Sigmoid colon (tissue), 7 donors: ENCODE measurements at places on chromosomes 1 and 21. TPM values are rescaled to one million over a fixed set of nuclear protein-coding genes. Genes with fewer than 3 reads are reported as not detected.

Gene CSF3R
- 9.1 TPM for total RNA-seq

Gene CRNN
- not detected for total RNA-seq

Gene CTSE
- total RNA-seq: not detected

GRCh38 chr1:20466273-20466672 lies 19.7 kb downstream of the CAMK2N1 start:
- no peak for DNase-seq

DNA sequence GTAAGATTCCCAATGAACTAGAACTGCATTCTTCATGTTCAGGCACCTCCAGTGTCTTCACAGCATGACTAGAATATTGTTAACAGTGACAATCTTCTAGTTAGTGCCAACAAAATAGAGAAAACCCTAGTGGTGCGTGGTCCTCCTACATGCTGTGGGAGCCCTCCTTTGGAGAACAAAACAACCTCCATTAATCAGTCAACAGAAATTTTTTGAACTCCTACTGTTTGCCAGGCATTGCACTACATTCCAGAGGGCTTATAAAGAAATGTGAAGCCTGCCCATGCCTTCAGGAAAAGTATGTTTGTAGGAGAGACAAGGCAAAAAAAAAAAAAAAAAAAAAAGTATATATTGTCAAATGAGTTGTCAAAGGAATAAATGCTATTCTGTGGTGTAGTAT lies 252.7 kb downstream of the LRRC40 start:
- no peak for DNase-seq

DNA sequence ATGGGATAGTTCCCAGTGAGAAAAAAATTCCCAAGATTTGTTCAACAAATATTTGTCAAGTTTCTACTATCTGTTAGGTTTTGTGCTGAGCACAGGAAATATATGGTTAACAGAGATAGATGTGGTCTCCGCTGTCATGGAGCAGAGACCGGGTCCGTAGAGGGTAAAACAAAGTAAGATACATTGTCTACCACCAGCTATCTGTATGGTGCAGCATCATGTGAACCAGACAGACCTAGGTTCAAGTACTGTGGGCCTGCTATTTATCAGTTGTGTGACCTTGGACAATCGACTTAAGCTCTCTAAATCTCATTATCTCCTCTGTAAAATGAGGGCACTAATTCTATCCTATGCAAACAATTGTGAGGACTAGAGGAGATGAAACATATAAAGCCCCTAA lies 109.8 kb downstream of the DUSP10 start:
- DNase-seq: no peak

GRCh38 chr1:229894532-229894931 lies 172.5 kb upstream of the GALNT2 start:
- no peak for DNase-seq

Gene DPT
- total RNA-seq: 519 TPM

Gene NCMAP
- total RNA-seq: not detected

Gene SIPA1L2
- total RNA-seq: 34.3 TPM

Gene CNN3
- 247 TPM for total RNA-seq

DNA sequence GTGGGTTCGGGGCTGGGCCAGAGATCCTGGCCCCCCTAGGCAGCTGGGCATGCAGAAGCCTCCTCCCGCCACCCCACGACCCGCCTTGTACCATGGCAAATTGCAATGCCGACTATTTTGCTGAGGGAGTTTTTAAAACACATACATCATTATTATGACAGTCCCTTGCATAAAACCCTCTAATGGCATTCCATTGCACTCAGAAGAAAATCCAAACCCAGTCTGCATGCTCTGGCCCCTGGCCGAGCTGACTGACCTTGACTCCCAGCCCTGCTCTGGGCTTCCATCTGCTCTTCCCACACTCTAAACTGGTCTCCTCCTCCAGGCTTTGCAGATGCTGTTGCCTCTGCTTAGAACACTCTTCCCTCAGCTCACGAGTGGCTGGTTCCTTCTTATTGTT lies 28.0 kb downstream of the PADI2 start:
- no peak for DNase-seq

- DNase-seq: no peak
These were observed 13.6 kb downstream of the BATF3 start for GRCh38 chr1:212686069-212686468.

GRCh38 chr1:33462405-33463164 lies 9.9 kb upstream of the ZSCAN20 start:
- no peak for DNase-seq

GRCh38 chr1:17307946-17308345 lies at the start of gene PADI4:
Gene PADI4, plus strand, starts transcription at chr1:17308197. Its CDS starts 26 bp downstream, at chr1:17308223.
- DNase-seq: peak; percentile 43

DNA sequence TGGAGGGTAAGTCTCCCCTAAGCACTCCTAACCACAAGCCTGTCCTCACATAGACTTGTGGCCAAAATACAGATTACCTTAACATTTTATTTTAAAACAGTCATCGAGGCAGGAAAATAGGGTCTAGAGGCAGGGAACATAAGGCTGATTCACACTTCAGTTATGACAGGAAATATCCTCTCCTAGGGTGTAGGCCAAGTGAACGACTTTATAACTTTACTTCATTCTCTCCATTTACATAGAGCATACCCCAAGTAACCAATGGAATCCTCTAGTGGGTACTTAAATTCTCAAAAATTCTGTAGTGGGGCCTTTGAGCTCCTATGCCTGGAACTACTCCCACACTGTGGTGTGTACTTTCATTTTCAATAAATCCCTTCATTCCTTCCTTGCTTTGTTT lies 113.0 kb downstream of the WDR3 start:
- DNase-seq: no peak

- DNase-seq: no peak
These were observed 15.8 kb downstream of the KMO start for GRCh38 chr1:241548008-241548407.

GRCh38 chr1:110053552-110054428 lies 16.7 kb downstream of the ALX3 start:
- peak; percentile 80 for DNase-seq

DNA sequence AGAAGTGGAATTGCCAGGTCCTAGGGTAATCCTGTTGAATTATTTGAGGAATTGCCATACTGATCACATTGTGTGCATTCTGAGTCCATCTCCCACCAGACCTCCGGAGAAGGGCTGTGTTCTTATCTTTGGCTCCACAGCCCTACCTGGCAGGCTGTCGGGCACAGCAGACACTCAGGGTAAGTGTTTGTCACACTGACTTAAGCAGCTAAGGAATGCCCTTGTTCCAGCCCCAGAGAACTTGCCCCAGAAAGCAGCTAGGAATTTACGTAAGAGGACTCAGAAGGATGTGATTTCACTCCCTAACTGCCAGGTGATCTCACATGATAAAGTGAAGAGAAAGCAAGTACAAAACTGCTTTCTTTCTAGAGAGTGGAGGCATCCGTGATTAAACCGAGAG lies 21.0 kb downstream of the VASH2 start:
- peak; percentile 11 for DNase-seq

Gene PRKAA2
- total RNA-seq: 25.3 TPM

- no peak for DNase-seq
These were observed 175.5 kb downstream of the CYYR1 start for GRCh38 chr21:26397545-26397944.

GRCh38 chr1:208107425-208108212 lies 136.6 kb downstream of the PLXNA2 start:
- DNase-seq: no peak

Gene SLC50A1
- total RNA-seq: 12.8 TPM

- no peak for DNase-seq
These were observed 104.0 kb upstream of the PPP2R5A start for GRCh38 chr1:212181015-212181882.

- no peak for DNase-seq
These were observed 25.5 kb downstream of the ADAMTS5 start for GRCh38 chr21:26941421-26941820.
